ENCODE measurements at places on chromosomes 2 and 18. TPM values are rescaled to one million over a fixed set of nuclear protein-coding genes. Genes with fewer than 3 reads are reported as not detected.

Gene ANXA4
- total RNA-seq, result 63.6 TPM

Gene KCNK3
- total RNA-seq, result 10.6 TPM

Gene FOXI3
- not detected for total RNA-seq

Gene IL1RL1
- total RNA-seq, result 10.6 TPM

Gene C2orf49
- total RNA-seq, result 14.0 TPM

Data from vagina (tissue), 2 donors.